Foreskin melanocyte (primary cell): ENCODE measurements at places on chromosomes 16 and 17.
A peak's percentile ranks its signal among the peaks of the same experiment; 100 is the strongest.

GRCh38 chr16:85556456-85557082 is 56.6 kb upstream of the GSE1 start:
- no peak for DNase-seq

- DNase-seq, result no peak
Measured at GRCh38 chr17:76013377-76013932, 12.8 kb downstream of the CDK3 start.

- no peak for DNase-seq
Measured at GRCh38 chr16:72187551-72187950, 15.6 kb upstream of the PMFBP1 start.

DNA sequence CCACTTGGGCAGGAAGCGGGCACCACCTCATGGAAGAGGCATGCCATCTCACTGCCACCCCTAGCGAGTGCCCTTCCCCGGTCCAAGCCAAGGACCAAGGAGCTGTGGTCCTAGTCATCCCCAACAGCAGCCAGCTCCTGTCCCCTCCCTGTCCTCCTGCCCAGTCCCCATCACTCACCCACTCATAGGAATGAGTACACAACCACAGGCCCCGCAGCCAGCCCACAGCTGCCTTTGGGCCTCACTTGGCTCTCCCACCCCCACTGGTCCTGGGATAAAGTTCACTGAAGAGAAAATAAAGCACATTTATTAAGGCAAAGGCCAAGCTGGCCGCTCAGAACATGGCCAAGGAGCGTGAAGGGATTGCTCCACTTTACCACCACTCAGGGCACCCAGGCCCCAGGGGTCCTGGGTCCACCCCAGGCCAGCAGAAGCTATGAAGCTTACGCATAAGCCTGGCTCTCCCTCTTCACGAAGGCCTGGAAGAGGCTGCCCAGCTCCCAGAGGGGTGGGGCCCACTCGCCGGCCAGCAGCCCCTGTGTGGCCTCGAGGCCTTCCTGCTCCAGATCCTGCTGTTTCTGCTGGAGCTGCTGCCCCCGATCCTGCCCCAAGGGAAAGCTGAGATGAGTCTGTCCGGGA is 3.6 kb downstream of the SCRN2 start:
- DNase-seq, result no peak

DNA sequence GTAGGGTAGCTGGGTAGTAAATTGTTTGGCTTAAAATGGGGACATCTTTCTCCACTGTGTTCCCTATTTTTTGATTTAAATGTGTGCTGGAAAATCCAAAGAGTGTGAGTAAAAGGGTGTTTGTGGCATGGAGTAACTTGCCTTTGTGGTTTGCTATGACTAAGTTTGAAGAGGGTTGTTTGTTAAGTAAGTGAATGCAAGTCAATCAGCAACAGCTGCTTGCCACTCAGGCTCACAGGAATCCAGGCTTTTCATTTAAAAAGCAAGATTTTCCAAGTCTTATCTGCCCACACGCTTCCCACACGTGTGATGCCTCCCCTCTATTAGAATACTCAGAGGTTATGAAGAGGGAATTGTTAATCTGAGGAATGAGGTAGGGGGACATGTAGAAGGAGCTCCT is 847.7 kb upstream of the RBFOX1 start:
- no peak for DNase-seq

DNA sequence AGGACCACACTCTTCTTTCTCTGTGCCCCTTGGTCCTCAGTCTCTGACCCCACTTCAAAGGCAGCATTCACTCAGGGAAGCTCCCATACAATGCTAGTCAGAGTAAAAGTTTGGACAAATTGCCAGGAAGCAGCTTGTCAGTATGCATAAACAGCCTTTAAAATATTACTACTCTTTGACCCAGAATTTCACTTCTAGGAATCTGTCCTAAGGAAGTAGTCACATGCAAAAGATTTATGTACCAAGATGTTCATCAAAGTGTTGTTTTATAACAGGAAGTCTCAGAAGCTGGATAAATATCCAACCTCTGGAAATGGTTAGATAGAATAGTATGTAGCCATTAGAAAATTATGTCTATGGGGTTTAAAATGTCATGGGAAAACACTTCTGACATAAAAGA is 31.0 kb downstream of the MAPT start:
- no peak for DNase-seq

GRCh38 chr16:68444056-68444657 is 4.2 kb downstream of the SMPD3 start:
- DNase-seq, result no peak

DNA sequence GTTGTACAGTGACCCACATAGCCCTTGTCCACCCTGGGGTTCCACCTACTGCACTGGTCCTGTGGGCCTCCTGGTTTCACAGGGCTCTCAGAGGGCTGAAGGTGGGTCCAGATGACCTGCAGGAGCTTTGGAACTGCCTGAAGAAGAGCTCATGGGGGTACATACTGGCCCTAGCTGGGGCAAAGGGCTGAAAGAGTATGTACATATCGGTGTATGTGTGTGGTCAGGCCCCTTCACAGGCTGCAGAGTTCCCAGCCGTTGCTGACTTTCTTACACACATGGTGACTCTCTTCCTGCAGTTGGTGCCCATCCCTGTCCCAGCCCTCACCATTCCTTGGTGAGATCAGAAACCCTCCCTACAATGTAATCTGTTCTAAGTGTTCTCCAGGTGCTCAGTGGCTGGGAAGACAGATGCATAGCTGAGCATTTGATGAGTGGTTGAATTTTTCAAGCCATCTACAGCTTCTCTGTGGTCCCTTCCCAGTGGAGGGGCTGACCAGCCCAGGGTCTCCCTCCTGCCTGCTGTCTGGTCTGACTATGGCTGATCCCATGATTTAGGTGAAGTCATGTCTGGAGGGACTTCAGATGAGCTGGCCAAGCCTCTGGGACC is 2.4 kb upstream of the NFATC3 start:
- DNase-seq, result no peak

DNA sequence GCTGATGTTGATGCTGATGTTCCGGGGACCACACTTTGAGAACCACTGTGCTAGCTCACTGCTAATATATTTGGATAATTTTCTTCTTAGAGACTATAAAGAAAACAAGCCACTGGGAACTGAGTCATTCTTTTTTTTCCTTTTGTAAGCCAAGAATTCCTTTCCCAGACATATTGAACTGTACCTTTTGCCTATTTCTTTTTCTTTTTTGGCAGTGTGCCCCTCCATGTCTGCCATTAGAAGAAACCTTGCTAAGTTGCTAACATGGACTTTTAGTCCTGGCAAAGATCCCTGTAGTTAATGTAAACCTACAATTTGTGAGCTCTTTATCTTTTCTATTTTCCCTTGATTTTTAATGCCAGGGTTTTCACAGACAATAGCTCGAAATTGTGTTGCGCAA is 17.3 kb upstream of the ERCC4 start:
- no peak for DNase-seq

DNA sequence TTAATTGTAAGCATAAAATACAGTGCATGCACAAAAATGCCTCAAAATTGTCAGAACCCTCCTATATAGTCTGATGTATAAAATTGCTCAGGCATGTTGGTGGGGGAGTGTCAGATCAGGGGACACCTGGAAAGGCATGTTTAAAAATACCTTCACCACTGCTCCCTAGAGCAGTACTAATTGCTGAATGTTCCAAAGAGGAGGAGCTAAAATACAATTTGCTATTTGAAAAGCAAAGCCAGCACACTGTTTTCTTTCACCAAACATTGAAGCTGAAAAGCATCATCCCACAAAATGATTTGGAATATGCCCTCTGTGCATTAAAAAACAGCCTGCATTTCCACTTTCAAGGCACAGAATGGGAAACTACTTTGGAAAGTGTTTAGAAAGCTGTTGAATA is 2.6 kb downstream of the ADAMTS18 start:
- DNase-seq, result no peak

DNA sequence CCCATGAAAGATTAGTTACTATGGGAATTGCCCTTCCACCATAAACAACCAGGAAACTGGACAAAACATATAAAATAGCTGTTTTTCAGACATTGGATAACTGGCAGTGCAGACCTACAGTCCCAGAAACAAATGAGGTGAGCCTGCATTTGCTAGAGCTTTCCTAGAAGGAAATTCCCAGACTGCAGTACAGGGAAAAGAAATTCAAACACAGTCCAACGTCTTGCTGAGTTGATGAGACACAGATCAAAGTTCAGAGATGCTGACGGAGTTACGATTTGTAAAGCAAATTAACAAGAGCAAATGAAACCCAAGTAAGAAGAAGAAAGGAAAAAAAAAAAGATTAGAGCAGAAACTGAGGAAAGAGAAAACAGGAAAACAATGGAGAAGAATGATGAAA is 41.3 kb upstream of the MNT start:
- DNase-seq, result no peak

DNA sequence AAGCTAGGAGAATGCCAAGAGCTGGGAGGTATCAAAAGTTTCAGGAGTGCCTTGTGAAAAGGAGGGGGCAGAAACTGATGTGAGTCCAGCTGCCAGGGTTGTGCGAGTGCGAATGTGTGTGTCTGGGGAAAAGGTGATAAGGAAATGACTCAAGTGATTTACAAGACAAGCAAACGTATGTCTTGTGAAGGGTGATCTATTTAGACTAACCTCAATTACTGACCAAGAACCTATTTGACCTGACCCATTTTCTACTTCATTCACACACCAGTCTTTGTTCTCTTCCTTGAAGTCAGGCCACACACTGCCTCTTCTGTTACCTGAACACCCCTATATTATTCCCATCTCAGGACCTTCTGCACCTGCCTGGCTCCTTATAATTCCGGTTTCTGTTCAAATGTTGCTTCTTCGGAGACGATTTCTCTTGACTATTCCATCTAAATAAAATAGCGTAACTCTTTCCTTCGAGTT is 1.0 kb downstream of the GDE1 start:
- no peak for DNase-seq

DNA sequence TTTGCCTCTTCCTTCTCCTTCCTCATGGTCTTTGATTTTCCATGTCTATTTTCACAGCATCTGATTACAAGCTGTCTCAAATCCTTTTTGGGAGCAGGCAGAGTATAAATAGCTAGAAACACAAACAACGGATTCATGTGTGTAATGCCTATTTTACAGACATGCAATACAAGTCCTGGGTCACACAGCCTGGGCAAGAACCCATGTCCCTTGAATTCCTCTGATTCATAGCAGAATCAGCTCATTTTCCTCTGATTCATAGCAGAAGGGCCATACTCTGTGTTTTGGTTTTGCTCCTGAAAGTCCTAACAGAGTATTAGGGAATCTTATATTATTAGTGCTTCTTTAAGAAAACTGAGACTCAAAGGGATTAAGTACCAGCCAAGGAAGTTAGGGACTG is 71.3 kb downstream of the IRX5 start:
- no peak for DNase-seq

- no peak for DNase-seq
Measured at GRCh38 chr16:86665319-86665675, 86.9 kb downstream of the FOXL1 start.

- peak; percentile 44 for DNase-seq
Measured at GRCh38 chr16:51553910-51554309, 402.8 kb upstream of the SALL1 start.

DNA sequence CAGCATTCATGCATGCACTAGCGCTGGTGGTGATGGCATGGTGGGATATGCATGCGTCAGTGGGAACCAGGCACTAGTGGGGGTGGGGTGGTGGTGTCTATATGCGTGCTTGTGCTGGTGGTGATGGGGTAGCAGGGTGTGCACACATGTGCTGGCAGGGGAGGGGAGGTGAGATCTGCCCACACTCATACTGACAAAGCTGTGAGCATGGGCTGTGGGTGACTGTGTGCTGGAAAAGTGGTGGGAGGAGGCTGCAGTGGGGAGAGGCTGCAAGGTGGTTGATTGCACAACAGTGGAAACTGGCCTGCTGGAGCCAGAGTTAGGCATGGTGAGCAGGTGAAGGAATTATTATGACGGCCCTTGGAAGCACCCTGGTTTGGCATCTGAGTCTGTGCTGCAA is 31.3 kb upstream of the TEKT1 start:
- DNase-seq, result no peak

DNA sequence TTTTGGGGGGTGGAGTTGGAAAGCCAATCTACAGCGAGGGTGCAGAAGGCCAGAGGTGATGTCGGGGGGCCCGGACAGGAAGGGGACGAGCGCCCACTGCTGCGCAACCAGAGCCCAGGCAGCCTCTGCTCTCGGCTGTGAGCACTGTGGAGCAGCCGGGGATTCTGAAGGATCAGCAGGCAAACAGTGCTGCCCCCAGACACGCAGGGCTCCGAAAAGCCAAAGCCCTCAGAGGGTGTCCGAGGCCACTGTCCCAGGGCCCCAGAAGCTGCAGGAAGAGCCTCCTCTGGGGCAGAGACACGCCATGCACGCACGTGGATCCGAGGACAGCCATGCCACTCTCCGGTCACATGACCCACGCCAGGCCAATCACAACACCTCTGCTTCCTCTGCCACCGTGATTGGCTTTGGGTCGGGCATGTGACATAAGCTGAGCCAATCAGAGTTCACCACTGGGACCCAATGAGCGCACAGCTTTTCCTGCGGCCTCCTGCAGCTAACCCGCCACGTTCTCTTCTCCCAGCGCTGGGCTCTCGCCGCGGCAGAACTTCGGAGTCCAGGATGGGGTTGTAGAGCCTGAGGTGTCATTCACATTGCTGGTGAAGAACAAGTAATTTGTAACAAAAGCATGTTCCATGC is 40.7 kb downstream of the ACTG1 start:
- no peak for DNase-seq

DNA sequence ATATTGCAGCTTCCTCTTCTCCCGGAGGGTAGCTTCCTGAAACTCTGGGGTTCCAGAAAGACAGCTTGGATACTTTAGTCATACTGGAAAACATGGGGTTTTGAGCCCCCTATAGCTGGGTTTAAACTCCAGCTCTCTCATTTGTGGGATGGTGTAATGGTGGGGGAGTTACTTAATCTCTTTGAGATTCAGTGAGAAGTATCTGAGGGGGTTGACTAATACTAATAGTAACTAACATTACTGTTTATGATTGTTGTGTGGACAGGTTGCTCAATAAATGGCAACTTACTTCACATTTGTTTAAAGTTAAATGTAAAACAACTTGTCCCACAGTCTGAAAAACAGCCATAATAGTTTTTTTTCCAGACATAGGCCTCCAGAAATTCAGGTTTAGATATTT is 5.1 kb upstream of the SUZ12 start:
- DNase-seq, result no peak

- DNase-seq, result no peak
Measured at GRCh38 chr16:75527825-75528299, 8.0 kb downstream of the CHST5 start.

- DNase-seq, result no peak
Measured at GRCh38 chr17:7284911-7285310, 3.4 kb downstream of the SLC2A4 start.

- DNase-seq, result no peak
Measured at GRCh38 chr17:17484451-17484899, 7.7 kb downstream of the MED9 start.

GRCh38 chr16:75485230-75486013 is 9.8 kb downstream of the CHST6 start:
- DNase-seq, result no peak

- peak; percentile 7 for DNase-seq
Measured at GRCh38 chr17:8382052-8382879, 727 bp downstream of the RPL26 start.
